ENCODE measurements at places on chromosomes 11 and 22.
A peak's percentile ranks its signal among the peaks of the same experiment; 100 is the strongest.

GRCh38 chr22:32423664-32424063 is 11.6 kb upstream of the RTCB start:
- DNase-seq = no peak

GRCh38 chr22:46531581-46532175 is 5.7 kb downstream of the CELSR1 start:
- DNase-seq = no peak

GRCh38 chr11:123098990-123099389 is 37.1 kb upstream of the HSPA8 start:
- no peak for DNase-seq

DNA sequence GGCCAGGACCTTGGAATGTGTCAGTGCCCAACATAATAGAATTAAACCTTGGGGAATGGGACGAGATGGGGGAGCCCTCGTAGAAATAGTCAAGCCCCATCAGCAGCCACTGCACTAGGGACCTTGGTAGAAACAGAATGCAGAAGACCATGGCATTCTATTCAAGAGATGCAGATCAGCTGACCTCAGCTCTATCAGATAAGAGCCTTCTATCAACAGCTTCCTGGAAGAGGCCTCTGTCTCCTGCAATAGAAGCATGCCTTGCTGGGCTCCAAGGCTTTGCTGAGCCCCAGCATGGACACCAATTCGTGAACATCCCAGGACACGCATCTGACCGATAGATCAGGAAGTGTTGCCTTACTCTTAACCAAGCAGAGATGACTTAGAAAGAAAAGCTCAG is 27.5 kb upstream of the FLI1 start:
- no peak for DNase-seq

DNA sequence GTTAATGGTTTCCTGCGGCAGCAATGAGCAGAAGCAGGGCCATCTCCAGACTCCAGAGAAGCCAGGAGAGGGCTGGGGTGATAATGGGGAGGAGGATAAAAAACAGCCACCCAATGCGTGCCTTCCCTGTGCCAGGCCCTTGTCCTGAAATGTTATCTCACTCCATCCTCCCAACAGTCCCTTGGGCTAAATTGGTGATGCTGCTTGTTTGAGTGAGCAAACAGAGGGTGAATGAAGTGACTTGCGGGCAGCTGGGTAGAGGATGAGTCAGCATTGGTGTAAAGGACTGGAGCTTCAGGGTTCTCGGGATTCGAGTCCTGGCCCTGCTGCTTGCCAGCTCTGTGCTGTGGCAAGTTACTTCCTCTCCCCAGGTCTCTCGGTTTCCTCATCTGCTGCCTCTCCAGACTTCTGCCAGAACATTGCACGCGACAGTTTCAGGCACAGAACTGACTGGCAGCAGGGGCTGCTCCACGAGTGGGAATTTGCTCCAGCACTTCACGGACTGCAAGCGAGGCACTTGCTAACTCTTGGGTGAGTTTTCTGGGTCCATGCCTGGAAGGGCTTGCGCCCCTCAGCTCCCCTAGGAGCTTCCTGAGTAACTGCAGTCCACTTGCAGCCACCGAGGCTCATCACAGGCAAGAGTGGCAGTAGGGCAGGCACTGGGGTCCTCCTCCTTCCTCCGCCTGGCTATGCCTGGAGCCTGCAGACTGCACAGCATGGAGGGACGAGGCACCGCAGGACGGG is at the start of gene P2RY6:
P2RY6 (plus strand) TSS at position 403 of the 744 bp plus-strand sequence. CDS start 24,181 bp downstream, outside the sequence.
- no peak for DNase-seq

GRCh38 chr22:28105413-28105812 is 186.4 kb upstream of the PITPNB start:
- no peak for DNase-seq

DNA sequence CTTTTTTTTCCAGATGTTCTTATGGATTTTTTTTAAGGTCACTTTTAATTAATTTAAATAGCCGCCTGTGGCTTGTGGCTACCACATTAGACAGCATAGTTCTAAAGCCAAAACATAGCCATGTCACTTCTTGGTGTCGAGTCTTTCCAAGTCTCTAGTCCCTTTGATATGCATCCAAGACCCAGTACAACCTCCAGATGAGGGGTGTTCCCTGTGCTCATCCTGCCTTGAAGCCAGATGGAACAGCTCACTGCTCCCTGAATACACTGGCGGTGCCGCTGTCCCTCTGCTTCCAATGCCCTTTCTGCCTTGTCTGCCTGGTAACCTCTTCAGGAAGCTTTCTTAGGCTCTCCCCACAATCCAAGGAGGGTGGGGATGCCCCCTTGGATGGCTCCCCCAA is 338.0 kb downstream of the TENM4 start:
- DNase-seq = no peak

DNA sequence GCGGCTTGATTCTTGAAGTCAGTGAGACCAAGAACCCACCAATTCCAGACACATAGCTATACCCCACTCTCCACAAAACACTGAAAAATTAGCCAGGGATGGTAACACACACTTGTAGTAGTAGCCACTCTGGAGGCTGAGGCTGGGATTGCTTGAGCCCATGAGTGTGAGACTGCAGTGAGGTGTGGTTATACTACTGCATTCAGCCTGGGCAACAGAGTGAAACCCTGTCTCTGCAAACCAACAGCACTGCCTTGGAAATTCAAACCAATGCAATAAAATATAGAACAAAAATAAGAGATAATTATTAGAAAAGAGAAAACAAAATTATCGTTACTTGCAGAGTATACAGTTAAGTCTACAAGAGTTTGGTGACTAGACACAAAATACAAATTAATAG is 20.2 kb upstream of the PRDM10 start:
- DNase-seq = no peak

GRCh38 chr11:133982151-133982550 is 25.4 kb upstream of the IGSF9B start:
- no peak for DNase-seq

DNA sequence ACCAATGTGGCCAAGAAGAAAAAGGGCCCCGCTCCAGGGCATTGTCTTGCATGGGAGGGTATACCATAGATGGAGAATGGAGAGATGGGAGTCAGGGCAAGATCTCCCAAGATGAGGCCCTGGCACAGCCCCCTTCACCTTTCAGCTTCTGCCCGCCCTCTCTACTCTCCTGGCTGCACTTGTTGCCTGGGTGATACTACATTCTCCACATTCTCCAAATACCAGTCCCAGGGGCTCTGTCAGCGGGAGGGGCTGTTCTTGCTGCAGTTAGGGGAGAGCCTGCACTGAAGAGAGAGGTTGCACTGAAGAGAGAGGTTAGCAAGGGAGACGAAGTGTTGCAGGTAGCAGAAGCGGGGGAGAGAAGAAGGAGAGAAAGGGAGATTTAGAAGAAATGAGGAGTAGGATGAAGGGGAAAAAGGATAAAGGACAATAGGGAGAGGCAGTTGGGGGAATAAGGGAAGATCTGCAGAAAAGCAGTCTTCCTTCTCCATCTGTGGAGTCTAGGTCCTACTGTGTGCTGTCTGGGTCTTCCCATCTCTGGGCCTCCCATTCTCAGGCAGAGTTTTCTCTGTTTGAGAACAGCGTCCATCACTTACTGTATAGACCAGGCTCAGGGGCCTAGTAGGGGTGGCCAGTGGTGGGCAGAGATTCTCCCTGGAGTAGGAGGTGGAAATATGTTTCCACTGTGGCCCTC is 8.0 kb downstream of the PHLDB1 start:
- no peak for DNase-seq

DNA sequence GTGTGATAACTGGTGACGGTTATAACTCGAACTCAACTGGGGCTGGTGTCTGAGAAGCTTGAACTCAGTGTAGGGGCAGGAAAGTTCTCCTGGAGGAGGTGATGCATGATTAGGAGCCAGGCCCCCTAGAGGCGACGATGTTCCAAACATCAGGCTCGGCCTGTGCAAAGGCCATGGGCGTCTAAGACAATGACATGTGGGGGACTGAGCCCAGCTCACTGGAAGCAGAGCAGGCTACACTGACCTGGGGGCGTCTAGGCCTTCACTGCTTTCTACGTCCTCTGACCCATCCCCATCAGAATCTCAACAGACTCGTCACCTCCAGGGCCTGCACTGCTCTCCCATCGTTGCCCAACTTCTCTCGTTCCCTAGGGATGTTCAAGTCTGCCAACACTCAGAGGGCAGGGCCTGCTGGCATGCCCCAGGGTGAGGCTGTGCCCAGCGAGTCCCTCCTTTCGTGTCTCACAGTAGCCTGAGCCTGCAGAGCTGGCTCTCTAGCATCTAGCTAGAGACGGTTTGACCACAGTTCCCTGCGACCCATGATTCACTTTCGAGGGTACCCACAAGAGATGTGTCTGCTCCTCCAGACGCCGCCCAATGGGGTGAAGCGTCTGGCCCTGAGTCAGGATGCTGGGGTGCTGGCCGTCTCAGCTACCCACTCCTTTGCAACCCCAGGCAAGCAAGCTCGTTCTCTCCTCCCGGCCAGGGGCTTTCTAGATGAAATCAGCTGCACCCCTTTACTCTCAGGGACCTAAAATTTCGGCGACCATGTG is 1.1 kb upstream of the ATG16L2 start:
- DNase-seq = peak; percentile 37

DNA sequence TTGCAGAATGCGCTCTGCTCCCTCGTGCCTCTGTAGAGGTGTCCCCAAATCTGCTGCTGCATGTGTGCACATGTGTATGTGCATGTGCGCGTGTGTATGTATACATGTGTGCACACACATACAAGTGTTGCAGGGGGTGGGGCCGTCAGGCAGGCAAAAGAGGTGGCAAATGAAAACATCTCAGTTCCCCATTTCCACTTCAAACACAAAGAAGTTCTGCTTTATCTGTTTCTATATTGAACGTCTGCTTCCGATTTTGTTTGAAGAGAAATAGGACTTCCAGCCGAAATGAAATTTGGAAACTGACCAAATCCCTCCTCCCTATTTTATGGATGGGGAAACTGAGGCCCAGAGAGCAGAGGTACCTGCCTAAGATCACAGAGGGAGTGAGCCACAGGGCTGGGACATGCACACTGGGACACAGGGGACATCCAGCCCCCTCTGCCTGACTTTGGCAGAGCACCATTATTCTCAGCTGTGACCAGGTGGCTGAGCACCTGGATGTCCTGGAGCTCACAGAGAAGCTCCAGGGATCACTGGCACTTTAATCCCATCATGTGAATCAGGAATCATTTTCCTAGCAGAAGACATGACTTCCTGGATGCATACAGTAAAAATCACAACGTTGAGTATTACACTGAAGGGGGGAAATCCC is 41.2 kb upstream of the ALX4 start:
- no peak for DNase-seq

GRCh38 chr11:5624489-5625279 is at the start of gene TRIM34:
Gene TRIM34 (plus strand): TSS chr11:5625001. CDS start chr11:5632332, 7,331 bp downstream.
- DNase-seq = peak; percentile 27

DNA sequence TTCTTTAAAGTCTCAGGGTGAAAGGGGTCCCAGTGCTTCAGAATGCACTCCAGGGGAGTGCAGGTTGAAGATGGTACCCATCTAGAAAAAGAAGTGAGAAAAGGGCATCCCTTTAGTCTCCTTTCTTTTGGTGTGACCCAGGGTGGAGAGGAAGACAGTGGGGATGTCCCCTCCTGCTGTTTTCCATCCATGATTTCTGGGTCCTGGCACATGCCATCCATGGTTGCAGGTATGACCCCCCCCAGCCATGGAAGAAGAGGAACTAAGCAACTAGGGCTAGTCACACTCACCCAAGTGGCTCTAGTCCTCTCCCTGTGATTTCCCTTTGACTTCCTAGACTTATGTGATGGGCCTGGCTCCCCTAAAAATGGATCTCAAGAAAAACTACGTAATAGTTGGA is 15.9 kb upstream of the EI24 start:
- DNase-seq = no peak

GRCh38 chr11:9827708-9828107 is 163.8 kb downstream of the SWAP70 start:
- DNase-seq = no peak

DNA sequence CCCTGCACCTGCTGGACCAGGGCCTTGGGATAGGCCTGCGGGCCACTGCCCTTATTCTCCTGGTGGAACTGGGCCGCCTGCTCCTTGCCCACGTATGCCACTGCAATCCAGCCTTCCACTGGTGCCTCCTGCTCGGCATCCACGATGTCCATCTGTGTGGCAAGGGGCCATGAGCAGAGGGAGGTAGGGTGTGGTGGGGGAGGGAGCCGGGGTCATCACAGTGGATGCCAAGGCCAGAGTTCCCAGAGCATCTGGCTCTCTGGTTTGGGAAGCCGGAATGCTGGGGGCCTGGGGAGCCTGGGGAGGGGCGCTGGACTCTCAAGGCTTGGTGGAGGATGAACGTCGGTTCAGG is 627 bp downstream of the RNF215 start:
- DNase-seq = no peak

- DNase-seq = no peak
Observed at GRCh38 chr11:13859892-13860291, 102.6 kb upstream of the SPON1 start.

- no peak for DNase-seq
Observed at GRCh38 chr22:50115693-50116092, 25.9 kb downstream of the MOV10L1 start.

DNA sequence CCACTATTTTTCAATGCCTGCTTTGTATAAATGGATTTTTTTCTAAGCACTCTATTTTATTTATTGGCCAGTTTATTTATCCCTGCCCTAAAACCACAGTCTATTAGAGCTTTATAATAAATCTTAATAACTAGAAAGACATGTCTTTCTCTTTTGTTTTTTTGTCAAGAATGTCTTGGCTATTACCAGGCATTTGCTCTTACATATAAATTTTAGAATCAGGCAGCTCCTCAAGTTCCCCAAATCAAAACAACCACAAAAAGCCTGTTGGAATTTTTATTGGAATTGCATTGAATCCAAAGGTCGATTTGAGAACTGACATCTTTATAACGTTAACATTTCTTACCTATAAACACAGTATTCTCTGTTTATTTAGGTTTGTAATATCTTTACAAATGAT is 85.8 kb upstream of the SC5D start:
- no peak for DNase-seq

DNA sequence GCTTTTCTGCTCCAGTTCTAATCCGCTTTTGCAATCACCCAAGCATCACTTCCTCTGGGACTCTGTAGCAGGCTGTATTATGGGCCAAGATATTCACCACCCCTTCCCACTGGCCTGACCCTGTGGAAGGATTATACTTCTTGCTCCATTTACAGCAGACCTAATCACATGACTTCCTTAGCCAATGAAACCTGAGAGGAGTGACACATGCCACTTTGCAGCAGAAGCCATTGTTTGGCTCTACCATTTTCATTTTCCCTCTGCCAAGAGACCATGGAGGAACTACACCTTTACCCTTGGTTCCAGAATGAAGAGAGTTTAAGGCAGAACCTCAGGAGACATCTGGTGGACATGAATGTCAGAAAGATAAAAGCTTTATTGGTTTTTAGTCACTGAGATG is 134.9 kb upstream of the HSD17B12 start:
- no peak for DNase-seq

GRCh38 chr11:30595934-30596333 is 9.8 kb upstream of the MPPED2 start:
- no peak for DNase-seq

DNA sequence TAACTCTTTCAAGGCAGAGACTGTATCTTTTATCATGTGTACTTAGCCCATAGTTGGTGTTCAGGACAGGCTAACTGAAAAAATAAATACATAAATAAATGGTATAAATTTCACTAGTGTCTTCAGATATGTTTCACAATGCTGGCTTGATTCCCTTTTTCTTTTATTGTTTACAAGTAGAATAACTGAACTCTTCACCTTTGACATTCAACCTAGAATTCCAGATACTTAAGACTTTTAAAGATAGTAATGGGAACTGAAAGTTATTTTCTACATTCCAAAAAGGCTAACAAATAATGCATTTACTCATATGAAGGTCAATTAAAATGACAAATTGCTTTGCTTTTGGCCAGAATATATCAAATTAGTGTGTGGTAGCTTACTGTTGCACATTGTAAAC is 411.3 kb upstream of the TENM4 start:
- no peak for DNase-seq

All from stimulated activated CD8-positive, alpha-beta memory T cell treated with anti-CD3 and anti-CD28 coated beads, Interleukin-4, amount 100 ng/mL, for 4 hours (primary cell).